ENCODE measurements at places on chromosomes 2 and 18. TPM values are rescaled to one million over a fixed set of nuclear protein-coding genes. Genes with fewer than 3 reads are reported as not detected.

DNA sequence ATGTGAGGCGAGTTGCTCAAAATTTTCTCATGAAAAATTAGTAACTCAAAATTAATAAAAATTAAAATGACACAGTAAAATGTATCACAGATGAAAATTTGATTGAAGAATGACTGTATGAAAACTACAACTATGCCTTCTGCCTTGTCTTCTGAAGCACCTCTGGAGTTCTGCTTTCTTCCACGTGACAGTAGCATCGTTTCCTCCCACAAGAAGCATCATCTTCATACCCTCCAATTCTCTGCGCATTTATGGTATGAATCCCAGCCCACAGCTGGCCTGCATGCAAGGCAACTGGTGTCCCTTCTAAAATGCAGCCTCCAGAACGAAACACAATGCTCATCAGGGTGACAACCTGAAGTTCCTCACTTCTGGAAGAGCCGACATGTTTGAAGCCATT is 189.9 kb downstream of the MYO1B start:
- no peak for DNase-seq

The SKOR2 gene
- polyA plus RNA-seq: not detected

The LGALSL gene
- polyA plus RNA-seq: 41.8 TPM

DNA sequence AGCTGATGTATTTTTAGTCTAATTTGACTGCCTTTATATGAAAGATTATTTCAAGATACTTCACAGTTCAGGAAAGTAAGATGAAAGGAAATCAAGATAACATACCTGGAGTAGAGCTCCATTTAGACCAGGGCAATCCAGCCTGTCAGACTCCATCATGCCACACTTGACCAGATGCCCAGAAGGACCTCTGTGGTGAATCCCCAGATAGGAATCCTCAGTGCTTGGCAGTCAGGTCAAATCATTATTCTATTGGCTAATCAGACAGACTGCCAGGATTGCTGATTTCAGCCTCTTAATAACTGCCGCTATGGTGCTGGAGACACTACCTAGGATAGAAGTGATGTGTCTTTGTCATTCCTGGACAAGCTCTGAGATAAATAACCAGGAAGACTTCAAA is 404.2 kb downstream of the STK39 start:
- DNase-seq: no peak

DNA sequence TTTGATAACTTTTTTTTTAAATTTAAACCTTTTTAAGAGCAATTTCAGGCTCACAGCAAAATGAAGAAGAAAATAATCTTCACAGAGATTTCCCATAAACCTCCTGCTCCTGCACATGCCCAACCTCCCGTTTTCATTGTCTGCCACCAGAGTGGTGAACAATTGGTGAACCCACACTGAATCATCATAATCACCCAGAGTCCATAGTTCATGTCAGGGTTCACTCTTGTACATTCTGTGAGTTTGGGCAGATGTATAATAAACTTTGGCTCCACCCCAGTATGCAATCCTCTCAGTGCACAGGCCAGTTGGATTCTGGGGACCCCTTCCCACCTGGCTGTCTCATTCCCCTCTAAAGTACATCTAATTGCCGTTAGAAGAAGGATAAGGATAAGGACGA is 24.4 kb downstream of the C18orf54 start:
- DNase-seq: no peak

GRCh38 chr18:10391506-10391905 is 62.9 kb upstream of the APCDD1 start:
- no peak for DNase-seq

The PSME4 gene
- polyA plus RNA-seq: 82.8 TPM

DNA sequence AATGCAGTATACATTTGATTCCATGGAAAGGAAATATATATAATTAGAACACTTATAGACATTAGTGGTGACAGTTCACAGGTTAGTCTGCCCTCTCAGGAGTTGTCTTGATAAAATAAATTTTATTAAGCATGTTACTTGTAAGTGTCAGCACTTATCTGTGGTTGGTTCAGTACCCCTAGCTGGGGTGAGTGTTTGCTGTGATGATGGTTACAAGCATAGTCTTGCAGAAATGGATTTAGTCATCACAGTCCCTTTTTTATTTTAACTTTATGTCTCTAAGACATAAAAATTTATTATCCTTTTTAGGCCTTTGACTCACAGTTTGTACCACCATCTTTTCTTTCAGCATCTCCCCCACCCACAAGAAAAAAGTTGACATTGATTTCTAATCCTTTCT is 52.1 kb downstream of the NCK2 start:
- no peak for DNase-seq

- no peak for DNase-seq
These were observed 80.8 kb downstream of the EHD3 start for GRCh38 chr2:31314761-31315160.

GRCh38 chr18:1599196-1599595 is 694.5 kb downstream of the ADCYAP1 start:
- no peak for DNase-seq

DNA sequence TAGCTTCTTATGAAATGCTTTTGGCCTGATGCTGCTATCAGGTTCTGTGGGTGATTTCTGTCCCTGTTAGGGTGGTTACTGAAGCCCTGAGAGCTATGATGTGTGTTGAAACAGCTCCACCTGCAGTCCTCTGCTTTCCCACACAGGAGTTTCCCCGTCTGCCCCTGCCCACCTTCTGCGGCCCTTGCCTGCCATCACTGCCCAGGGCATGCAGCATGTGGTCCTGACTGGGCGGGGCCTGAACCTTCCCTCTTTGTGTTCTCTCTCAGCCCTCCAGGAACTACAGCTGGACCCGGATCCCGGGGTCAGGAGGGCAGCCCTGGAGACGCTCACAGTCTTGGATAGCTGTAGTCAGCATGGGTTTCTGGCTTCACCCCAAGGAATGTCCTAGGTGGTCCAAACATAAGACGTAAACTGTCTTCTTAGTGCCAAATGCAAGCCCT is 21.4 kb downstream of the HJURP start:
- no peak for DNase-seq

The TWIST2 gene
- polyA plus RNA-seq: 2.4 TPM

GRCh38 chr18:63317556-63317946 is 2.0 kb downstream of the BCL2 start:
- DNase-seq: no peak

DNA sequence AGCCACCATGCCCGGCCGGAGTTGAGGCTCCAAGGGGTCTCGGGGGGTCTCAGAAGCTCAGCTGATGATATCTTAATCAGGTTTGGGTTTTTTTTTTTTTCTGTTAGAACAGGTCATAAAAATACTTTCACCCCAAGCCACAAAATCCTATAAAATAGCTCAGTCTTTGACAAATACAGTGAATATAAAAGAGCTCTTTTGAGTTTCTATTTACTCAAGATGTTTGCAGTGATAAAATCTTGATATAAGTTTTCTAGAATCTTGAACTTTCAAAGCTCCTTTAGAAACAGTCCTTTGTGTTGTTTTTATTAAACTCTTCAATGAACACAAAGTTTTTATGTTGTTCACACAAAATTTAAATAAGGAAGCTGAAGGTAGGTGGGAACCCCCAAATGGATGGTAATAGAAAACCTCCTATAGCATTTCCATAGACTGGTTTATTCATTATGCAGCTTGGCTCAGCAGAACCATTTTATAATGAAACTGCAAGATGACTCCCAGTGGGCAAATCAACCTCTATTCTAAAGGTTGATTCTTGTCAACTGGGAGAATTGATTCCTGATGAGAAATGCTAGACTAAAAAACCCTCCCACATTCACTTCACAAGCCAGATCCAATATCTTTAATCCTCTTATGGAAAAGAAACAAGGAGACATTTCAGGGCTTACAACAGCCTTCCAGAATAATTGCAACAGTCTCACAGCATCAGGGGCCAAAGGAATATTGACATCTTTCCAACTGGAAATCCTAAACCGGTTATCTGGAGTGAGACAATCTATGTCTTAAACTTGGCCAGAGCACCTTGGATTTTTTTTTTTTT is 13.6 kb upstream of the NARS1 start:
- no peak for DNase-seq

The ZNF385B gene
- polyA plus RNA-seq: 16.8 TPM

The GAL3ST2 gene
- polyA plus RNA-seq: 0.76 TPM

DNA sequence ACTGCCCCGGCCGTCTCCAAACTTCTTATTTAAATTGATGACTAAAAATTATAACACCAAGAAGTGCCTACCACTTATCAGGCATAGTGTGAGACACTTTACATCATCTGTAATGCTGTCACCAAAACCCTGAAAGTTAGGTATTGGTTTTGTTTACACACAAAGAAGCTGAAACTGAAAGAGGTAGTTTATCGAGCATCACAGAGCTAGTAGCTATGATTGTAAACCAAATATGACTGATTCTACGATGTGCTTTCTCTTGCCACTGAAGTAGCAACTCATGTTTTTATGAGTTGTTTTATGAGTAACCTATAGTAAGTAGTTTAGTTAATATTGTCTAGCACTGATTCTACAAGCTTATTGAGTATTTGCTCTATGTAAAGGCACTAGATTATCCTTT is 31.5 kb downstream of the DYNC1I2 start:
- no peak for DNase-seq

The GALR1 gene
- polyA plus RNA-seq: 0.15 TPM

- DNase-seq: no peak
These were observed 801.4 kb upstream of the ZEB2 start for GRCh38 chr2:145321344-145321743.

DNA sequence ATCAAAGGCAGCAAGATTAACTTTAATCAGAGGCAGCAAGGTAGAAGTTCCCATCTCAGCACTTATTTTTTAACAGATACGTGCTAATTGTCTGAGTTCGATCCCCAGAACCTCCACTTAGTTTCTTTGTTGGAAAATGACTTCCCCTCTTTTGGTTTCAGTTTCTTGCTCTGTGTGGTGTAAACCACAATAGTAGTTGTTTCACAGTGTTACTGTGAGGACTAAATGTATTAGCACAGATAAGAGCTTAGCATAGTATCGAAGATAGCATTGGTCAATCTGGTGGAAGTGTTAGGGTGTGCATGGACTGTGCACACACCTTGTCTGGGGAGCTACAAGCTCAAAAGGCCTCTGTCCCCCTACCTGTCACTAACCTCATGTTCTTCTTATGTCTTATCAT is 988.3 kb upstream of the GYPC start:
- no peak for DNase-seq

GRCh38 chr18:32470460-32470713 is 295 bp downstream of the GAREM1 start:
- no peak for DNase-seq

GRCh38 chr18:49015886-49016647 is 65.3 kb upstream of the SMAD7 start:
- no peak for DNase-seq

The TSPYL6 gene
- 0.13 TPM for polyA plus RNA-seq

GRCh38 chr2:72840066-72840465 is 14.2 kb upstream of the EXOC6B start:
- DNase-seq: no peak

DNA sequence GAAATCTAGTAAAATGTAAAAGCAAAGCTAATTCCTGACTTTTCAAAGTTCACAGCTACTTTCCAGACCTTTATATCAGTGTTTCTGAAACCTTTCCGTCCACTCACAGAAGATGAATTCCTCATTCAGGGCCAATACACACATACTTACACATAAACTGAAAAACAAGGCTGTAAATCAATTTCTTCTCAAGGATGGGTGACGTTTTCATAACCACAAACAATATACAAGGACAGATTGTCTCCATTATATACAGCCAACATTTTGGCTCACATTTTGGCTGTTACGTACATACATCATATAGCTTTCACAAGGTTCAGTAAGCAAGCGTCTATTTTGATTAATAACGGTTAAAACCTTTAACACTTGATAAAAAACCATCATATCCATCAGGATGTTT is 1.4 kb downstream of the RPRD1A start:
- peak; percentile 10 for DNase-seq

- DNase-seq: no peak
These were observed 59.7 kb downstream of the NPPC start for GRCh38 chr2:231866450-231866849.

The LOXL3 gene
- polyA plus RNA-seq: 10.8 TPM

GRCh38 chr2:164514491-164514890 is 106.8 kb downstream of the GRB14 start:
- no peak for DNase-seq

DNA sequence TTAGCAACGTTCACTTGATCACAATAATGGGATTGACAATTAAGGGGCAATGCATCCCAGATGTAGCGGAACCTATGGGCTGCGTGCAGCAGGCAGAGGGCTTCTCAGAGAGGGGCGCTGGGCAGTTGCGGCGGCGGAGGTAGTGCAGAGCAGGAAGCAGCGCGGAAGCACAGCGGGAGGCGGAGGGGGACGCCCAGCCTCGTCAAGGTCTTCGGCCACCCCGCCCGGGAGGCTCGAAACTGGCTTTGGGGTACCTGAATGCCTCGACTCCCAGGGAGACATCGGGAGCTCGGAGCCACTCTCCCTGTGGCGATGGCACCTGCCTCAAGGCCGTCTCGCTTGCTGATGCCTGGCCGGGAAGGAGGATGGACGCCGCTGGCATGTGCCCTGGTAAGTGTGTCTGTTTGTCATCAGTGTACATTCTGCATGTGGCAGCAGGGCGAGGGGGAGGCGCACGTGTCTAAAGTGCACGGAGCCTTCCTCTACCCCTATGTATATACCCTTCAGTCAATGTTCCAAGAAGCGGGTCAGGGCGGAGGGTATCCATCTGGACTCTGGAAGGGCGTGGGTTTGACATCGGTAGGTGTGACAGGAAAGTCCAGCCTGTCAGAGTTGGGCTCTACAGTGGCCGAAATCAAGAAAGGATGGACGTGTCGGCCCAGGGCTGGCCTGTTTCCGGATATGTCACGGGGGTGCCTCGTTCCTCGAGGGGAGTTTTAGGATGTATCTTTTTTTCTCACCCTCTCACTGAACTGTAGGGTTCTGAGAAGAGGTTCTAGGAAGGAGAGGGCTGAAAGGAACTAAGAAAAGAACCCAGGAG is 7.5 kb upstream of the SP9 start:
- no peak for DNase-seq

- no peak for DNase-seq
These were observed 61.1 kb upstream of the ID2 start for GRCh38 chr2:8620611-8621382.

DNA sequence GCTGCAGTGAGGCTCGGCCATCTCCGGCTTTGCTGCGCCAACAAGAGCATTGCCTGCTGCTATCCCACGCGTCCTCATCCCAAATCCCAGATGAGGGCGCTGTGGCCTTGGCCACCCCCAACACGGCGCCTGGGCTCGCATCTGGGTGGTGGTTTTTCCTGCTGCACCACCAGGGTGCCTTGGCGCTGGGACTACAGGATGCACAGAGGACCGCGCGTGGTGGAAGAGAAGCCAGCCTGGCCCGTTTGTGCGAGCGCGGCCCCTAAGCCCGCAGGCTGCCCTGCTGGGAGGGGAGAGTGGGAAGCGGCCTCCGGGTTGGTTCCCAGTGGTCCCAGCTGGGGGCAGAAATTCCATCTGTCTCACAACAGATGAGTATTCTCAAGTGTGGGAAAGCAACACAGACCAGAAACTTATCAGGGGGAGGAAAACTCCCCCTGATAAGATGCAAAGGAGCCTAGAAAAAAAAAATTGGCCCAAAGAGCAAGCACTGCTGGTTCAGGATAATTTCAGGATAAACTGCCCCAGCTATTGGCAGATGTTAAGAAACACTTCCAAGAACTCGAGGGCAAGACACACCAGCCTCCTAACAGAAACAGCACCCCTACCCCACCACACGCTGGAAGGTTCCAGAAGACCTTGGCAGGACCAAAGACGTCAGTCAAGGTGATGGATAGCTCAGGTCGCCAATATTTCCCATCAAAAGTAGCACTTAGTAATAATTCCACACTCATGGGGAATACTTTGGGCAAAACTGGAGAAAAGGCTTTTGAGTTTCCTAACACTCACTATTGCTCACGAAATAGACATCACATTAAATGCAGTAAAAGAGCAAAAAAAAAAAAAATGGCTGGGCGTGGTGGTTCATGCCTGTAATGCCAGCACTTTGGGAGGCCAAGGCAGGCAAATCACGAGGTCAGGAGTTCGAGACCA is 152.1 kb downstream of the PXDN start:
- DNase-seq: peak; percentile 80

The TBR1 gene
- 0.03 TPM for polyA plus RNA-seq

Data from left kidney (tissue), 8 donors.